ENCODE measurements at places on chromosomes 11 and 22.
A peak's percentile ranks its signal among the peaks of the same experiment; 100 is the strongest.

GRCh38 chr11:110907629-110908028 is 195.4 kb upstream of the ARHGAP20 start:
- DNase-seq: no peak

DNA sequence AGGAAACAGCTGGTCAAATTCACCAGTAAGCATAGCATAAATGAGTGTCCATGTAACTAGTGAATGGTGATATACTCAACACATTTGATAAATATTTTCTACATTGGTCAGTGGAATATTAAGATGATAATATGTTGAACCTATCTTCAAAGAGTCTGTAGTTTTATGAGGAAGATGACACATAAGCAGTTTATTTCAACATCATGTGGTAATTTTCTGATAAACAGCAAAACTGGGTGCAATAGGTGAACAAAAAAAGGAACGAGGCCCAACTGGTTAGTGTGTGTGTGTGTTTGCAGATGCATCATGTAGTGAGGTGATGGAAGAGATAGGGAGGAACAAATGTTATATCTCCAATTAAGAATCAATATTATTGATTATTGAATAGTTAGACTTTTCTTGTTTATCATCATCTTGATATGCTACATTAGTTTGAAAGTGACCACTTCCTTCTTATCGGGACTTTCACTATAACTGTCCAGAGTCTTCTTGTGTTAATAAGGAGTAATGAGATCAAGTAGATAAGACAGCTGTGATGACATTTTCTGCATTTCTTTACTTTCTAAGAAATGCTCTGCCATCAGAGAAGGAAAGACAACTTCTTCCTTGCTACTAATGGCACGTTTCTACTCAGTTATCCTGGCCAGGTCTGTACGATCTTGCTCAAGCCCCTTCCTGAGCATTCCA is 270.7 kb downstream of the ETS1 start:
- DNase-seq: no peak

GRCh38 chr11:134126217-134126822 is 57.4 kb downstream of the JAM3 start:
- no peak for DNase-seq

DNA sequence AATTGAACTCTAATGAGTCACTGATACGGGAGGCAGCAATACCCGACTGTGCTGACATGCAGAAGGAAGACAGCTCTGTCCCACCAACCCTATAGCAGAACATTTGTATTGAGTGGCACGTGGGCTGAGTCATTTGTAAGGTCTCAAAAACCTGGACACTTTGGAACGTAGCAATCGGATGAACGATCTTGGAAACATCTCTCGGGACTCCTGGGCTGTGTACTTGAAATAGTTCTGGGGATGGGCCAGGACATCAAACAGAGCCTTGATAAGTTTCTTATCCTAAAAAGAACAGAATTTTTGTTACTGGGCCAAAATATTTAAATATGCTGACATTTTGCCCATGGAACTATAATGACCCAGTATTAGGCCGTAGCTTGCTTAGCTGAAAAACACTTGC is 17.1 kb upstream of the NRIP3 start:
- DNase-seq: no peak

DNA sequence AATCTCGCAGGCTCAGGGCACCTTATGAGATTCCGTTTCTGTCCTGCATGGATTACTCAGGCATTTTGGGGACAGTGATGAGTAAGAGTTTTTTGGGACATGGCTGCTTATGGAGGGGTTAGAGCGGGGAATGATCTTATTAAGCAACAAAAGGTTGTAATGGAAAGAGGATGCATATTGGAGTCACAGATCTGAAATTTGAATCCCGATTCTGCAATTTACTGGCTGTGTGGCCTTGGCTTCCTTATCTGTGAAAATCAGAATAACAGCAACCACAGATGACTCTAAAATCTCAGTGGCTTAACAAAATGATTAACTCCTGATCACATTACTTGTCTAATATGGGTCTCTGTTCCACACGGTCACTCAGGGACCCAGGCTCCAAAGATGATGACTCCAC is 5.8 kb downstream of the TSPAN18 start:
- DNase-seq: no peak

GRCh38 chr11:130442737-130443136 is 5.7 kb upstream of the ADAMTS15 start:
- no peak for DNase-seq

GRCh38 chr22:24416611-24417010 is 10.8 kb upstream of the ADORA2A start:
- no peak for DNase-seq

DNA sequence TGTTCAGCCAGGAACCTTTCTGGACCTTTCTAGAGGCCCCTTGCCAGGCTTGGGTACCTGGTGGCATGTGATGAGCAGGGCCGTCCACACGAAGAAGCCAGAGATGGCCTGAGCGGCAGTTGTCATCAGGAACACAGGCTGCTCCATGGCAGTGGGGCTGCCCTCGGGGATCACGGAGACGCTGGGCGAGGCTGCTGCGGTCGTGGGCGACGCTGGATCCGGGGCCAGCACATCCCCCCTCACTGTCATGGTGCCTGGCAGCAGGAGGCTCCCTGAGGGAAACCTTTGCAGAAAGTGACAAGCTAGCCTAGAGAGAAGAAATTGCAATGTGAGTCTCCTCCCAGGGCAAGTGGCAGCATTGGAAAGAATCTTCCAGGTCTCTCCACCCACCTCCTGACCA is 25.1 kb downstream of the TMEM184B start:
- DNase-seq: no peak

- DNase-seq: no peak
These were observed 123.3 kb downstream of the PAX6 start for GRCh38 chr11:31687861-31688260.

DNA sequence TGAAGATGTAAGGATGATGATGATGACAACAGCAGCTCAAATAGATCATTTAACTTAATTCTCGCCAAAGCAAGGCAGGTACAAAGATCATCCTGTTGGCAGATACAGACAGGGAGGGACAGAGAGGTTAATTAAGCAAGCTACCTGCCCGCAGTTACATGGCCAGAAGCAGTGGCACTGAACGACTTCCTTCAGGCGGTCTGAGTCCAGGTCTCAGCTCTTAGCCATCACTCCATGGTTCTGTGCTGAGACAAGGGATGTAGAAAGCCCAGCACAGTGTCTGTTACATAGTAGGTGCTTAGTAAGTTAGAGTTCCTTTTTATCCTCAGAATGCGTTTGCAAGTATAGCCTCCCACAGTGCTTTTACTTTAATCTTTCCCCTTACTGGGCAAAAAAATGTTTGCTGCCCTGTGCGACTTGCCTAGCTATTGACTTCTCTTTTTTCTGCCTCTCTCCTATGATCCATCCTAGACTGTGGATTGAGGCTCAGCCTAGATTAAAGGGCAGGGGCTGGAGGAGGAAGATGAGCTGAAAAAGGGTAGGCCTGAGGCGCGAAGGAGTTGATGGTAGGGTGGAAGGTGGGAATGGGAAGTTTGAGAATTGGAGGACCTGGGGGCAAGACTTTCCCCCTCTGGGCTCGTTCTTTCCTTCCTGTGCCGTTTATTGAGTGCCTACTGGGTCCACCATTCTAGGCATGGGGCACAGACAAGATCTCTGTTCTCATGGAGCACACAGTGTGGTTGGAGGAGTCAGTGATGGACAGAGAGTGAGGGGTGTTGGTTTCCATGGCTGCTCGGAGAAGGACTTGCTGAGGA is 108.2 kb upstream of the OR4B1 start:
- DNase-seq: no peak

DNA sequence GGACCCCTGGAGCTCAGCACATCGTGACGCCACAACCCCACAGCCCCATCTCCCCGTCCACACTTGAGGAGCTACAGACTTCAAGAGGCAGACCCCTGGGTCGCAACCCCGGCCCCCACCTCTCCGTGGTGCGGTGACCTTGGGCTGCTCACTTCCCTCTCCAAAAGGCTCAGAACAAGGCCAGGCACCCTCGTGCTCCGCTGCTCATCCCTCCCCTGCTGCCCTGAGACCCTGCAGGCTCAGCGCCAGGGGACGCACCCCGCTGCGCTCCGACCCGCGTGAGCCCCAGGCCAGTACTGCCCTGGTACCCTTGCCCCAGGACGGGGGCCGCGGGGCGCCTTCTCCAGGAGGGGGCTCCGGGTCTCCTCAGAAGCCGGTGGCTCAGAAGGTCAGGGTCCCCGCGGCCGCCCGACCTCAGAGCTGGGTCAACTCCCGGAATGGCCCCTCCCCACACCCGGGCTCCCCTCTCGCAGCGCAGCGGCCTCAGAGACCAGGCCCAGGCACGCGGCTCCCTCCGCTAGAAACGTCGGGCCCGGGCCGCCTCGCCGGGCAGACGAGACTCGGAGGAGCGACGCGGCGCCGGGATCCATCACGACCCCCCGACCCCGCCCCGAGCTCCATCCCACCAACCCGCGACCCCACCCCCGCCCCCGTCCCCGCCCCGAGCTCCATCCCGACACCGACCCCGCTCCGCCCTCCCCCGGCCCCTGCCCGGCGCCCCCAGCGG is 563 bp downstream of the GATD1 start:
- DNase-seq: no peak

DNA sequence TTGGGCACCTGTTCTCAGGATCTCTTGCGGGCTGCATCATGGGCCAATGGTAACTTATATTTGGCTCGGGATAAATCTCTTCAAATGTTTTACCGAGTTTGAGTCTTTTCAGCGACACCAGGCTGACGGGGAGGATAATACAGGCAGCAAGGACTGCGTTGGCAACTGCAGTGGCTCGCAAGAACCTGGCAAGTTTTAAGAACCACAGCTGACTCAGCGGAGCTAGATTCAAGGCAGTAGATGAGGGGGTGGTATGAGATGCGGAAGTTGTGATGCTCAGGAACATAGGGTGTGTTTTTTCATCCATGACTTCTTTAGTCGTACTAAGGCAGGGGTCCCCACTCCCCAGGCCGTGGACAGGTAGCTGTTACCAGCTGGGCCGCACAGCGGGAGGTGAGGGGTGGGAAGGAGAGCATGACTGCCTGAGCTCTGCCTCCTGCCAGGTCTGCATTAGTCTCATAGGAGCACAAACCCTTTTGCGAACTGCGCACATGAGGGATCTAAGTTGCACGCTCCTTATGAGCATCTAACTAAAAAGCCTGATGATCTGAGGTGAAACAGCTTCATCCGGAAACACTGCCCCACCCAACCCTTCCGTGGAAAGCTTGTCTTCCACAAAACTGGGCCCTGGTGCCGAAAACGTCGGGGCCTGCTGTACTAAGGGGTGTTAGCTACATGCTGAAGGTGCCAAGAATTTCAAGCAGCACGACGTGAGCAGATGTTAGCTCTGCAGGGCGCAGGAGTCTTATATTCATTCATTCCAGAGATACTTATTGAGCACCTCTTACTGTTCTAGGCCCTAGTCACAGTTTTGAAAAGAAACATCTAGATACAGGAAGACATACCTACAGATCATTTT is 6.4 kb upstream of the JAM3 start:
- no peak for DNase-seq

GRCh38 chr11:36019722-36020121 is 75.9 kb downstream of the LDLRAD3 start:
- DNase-seq: no peak

DNA sequence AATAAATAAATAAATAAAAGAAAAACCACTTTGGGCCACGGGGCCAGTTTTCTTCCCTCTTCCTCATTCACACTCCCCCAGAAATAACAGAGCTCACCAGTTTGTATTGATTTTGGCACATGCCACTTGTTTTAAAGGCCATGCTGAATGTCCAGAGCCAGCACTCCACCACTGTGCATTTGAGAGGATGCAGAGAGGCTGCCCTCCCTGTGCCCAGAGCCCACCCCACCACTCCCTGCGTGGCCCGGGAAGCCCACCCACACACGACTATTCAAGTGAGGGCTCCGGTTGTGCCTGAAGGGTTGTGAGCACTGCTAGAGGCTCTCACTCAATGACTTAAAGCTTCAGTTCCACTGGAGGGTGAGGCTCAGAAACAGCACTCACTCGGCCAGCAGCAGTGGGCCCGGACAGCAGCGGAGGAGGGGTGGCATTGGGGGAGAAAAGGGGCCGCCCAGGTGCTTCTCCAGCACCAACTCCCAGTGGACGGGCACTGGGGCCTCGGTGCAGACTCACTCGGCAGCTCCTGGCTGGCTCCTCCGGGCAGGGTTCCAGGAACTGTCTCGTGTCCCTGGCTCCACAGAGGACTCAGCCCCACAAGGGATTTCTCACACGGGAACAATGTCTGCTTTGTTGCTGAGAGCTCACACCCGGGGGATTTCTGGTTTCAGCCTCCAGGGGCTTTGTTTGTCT is 112.7 kb downstream of the SHANK2 start:
- no peak for DNase-seq

DNA sequence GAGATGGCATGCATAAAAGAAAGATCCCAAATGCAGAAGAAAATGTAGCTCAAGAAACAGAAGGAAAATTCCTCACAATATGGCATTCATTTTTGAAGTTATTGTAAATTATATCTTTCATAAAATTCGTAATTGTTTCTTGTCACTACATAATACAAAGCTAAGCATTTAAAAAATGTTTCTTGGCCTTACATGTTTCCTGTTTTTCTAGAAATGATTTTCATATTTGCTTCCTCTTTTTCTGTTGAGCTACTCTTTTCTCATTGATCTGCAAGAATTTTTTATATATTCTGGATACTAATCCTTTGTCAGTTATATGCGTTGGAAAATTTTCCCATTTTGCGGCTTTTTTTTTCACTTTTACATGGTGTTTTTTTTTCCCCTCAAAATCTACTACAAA is 48.0 kb downstream of the ENTHD1 start:
- DNase-seq: no peak

DNA sequence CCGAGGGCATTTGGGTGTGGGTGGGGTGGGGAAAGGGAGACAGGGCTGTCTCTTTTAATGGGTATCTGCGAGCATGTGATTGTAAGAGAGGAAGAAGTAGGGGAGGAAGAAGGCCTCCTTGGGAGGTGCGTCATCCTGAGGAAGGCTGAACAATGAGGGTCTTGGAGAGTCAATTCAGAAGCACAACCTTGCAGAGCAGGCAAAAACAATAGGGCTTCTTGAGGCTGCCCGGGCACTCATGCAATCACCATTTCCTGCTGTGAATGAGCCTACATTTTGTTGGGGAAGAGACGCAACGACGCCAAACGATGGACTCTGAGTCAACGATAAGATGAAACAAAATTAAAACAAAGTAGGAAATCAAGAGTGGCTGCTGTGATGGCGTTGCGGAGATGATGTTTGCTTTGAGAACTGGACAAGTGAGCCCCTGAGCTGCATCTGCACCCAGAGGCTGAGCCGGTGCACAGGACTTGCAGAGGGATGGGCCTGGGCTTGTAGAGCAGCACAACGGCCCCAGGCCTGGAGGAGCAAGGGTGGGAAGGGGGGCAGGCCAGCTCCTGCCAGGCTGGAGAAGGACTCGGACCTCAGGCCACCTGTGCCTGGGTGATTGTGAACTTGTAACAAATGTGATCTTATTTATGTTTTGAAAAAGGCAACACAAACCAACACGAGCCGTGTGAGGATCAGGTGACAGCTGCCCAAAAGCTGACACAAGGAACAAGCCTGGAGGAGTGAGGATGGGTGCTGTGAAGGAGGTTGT is 92.3 kb upstream of the B3GAT1 start:
- DNase-seq: peak; percentile 33

- DNase-seq: no peak
These were observed 27.9 kb downstream of the MB start for GRCh38 chr22:35589071-35589755.

GRCh38 chr11:71387784-71388636 is 60.2 kb downstream of the DHCR7 start:
- no peak for DNase-seq

Data from activated naive CD4-positive, alpha-beta T cell treated with anti-CD3 and anti-CD28 coated beads, Interleukin-2, amount 50 U/mL, for 72 hours (primary cell).